ENCODE measurements at places on chromosomes 7 and 10. TPM values are rescaled to one million over a fixed set of nuclear protein-coding genes. Genes with fewer than 3 reads are reported as not detected.

Gene PCLO
- 0.03 TPM for total RNA-seq

DNA sequence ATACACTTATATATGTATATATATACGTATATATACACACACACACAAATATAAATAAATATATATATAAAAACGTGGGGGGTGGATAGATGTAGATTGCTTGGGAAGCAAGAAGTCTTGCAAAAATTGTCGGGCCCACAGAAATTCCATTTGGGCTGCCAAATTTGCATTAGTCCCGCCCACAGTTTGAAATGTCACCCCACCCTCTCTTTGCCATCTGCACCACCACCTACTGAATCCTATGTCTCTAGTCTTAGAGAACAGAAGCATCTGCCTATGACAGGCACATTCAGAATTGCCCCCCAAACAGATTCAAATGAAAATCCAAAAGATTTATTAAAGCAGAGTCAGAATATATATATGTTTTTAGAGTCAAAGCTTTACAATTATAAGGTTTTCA is 25.6 kb upstream of the CACNA2D1 start:
- H3K27me3 ChIP-seq = no peaks in the 10 kb centered on the region
- no peak overlapping the region for H3K4me3 ChIP-seq
- no peak overlapping the region for H3K27ac ChIP-seq
- no peaks in the 10 kb centered on the region for H3K36me3 ChIP-seq
- no peak for DNase-seq
- H3K4me1 ChIP-seq = no peaks in the 10 kb centered on the region

GRCh38 chr10:127462643-127463295 is 86.3 kb upstream of the NPS start:
- no peak overlapping the region for H3K4me3 ChIP-seq
- H3K27me3 ChIP-seq = peaks cover 12% of the 10 kb centered on the region
- no peaks in the 10 kb centered on the region for H3K36me3 ChIP-seq
- H3K4me1 ChIP-seq = no peaks in the 10 kb centered on the region

DNA sequence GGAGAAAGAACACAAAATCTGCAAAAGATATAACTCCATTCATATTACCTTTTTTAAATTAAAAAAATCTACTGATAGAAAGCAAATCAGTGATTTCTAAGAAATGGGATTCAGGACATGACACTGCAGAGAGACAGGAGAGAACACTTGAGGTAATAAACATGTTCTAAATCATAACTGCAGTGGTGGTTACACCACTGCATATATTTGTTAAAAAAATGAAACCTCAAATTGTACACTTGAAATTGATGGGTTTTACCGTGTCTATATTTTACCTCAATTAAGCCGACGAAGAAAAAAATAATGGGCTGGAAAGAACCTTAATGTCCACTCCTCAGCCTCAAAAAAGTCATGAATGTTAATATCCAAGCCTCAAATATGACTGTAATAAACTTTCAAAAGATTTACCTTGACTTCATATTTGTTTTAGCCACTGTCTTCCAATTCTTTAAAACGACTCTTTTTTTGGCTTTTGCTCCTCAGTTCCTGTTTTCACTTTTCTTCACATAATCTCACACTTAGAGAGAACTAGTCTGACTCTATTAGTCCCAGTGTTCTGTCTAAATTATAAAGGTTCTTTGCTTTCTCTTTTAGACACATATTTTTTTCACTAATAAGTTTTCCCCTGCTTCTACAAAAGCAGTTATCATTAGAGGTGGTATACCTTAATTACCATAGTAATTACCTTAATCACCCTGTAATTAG is 502.4 kb downstream of the GRM8 start:
- H3K27me3 ChIP-seq = no peaks in the 10 kb centered on the region
- H3K4me3 ChIP-seq = no peak overlapping the region
- no peaks in the 10 kb centered on the region for H3K4me1 ChIP-seq
- no peaks in the 10 kb centered on the region for H3K36me3 ChIP-seq

Gene CPA4
- total RNA-seq = not detected

Measured in T-cell (primary cell).